Glomerular endothelial cell (primary cell): ENCODE measurements at places on chromosomes 4 and X.

DNA sequence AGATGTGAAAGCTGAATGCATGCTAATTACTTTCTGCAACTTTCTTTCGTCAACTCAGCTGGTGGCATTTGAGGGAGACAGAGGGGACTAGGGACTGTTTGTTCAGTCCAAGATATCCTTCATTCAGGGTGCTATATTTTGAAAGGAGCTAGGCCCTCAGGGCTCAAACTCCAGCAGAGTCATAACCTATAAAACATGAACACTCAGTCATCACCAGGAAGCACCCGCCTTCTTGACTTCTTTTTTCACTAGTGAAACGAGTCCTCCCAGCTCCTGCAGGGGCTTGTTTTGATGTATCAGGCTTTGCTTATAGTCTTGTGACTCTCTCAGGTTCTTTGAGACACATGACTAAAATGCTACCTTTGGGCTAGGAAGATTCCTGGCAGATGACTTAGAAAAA lies 230.6 kb downstream of the PCDH7 start:
- no peak for DNase-seq

- no peak for DNase-seq
Measured at GRCh38 chrX:112678831-112679230, 907 bp downstream of the LHFPL1 start.

DNA sequence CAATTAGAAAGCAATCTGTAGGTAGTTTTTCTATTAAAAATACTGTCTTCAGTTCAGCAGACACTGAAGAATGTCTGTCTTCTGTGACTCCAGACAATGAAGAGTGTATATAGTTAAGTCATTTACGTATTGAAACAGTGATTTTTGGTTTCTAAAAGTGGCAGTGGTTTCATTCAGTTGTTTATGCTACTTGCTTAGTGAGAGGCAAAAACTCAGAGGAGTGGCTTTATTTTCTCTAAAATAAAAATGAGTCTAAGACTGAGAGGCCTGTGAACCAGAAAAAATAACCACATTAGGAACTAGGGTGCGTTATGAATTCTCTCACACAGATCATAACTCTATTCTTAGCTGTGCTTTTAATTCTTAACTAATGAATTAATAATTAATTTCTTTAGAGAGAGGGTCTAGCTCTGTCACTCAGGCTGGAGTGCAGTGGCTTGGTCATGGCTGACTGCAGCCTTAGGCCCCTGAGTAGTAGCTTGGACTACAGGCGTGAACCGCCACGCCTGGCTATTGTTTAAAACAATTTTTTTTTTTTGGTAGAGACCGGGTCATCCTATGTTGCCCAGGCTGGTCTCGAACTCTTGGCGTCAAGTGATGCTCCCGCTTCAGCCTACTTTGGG lies 31.4 kb downstream of the FREM3 start:
- DNase-seq = no peak

- DNase-seq = no peak
Measured at GRCh38 chr4:87377816-87378215, 13.2 kb downstream of the HSD17B11 start.

DNA sequence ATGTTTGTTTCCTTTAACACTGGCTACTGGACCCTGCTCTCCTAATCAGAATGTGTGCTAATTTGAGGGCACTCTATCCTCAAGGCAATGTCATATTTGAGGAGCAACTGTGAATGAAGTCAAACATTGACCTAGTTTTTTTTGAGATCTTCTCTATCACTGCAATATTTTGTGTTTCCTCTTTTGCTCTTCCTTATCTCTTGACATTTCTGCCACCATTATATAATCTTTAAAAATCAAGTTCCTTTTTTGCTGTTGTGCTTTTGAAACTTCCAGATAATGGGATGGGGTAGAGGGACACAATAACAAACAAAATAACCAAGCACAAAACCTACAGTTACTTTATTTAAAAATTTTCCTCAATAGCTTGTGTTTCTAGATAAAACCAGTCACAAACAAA lies 7.4 kb upstream of the WDFY3 start:
- no peak for DNase-seq
